ENCODE measurements at places on chromosomes 2 and 18.

- DNase-seq, result no peak
These were observed 21.7 kb downstream of the LAMA3 start for GRCh38 chr18:23710946-23711345.

GRCh38 chr2:147648471-147648870 is 196.4 kb upstream of the ACVR2A start:
- DNase-seq, result no peak

DNA sequence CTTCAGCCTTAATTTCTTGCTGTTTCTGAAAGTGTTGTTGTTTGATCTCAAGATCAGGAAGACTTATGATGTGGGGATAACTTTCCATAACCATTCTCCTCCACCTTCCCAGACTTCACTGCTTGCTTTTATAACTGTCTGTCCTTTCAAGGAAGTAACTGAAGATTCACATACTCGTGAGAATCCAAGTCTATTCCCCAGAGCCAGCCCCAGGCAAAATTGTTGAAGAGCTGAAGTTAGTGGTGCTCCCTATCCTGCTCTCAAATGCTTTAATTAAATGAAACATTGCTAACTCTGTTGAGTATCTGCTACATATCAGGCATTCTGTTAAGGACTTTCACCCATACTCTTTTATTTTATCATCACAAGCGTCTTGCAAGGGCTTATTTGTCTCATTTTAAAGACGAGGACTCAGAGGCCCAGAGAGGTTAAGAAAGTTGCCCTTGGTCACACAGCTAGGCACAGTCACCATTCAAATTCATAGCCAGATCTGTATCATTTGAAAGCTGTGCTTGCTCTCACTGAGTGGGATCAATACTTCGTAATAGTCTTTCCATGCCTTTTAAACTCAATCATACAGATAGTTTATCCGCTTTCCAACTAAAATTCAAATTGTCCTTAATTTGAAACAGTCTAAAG is 189.8 kb upstream of the TCF4 start:
- DNase-seq, result no peak

- no peak for DNase-seq
These were observed 135.6 kb downstream of the SATB2 start for GRCh38 chr2:199322151-199322550.

DNA sequence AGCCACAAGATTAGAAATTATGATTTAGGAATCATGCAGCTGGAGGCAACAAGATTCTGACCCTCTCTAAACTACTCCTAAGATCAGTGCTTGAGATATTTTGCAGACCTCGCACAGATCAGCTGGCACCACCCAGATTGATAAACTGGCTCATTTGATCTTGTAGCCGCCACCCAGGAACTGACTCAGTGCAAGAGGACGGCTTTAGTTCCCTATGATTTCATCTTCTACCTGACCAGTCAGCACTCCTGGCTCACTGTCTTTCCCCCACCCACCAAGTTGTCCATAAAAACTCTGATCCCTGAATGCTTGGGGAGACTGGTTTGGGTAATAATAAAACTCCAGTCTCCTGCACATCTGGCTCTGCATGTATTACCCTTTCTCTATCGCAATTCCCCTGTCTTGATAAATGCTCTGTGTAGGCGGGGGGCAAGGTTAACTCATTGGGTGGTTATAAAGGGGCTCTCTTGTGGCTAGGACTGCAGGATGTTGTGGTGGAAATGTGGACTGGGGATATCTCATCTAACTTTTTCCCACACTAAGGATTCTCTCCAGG is 96.1 kb downstream of the ARL6IP6 start:
- DNase-seq, result no peak

- DNase-seq, result no peak
These were observed 277.0 kb upstream of the ZEB2 start for GRCh38 chr2:144796936-144797335.

DNA sequence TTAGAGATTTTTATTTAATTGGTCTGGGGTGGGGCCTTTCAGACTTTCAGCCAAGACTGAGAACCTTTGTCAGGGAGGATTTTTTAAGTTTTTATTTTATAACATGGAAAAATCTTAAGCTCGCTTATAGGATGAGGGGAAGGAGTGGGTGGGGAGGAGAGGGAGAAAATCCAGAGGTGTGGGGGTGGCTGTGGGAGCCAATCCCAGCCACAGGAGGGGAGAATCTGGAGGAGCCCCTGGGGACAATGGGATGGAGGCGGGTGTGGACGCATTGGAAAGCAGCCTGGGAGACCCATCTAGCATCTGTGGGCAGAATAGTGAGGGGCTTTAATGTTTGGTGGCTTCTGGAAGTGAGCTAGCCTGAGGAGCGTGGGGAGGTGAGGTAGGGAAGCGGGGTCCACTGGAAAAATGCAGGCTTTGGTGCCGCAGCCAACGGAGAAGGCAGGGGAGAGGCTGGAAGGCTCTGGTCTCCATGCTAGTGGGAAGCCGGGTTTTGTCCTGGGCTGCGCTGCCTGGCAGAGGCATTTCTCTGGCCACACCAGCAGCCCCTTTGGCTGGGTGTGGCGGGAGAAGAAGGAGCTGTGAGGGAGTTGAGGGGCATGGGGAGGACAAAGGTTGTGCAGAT is 11.5 kb upstream of the INPP5D start:
- DNase-seq, result no peak

- no peak for DNase-seq
These were observed 26.0 kb downstream of the PTPN2 start for GRCh38 chr18:12857991-12858544.

GRCh38 chr2:173076581-173077345 is 1.1 kb downstream of the MAP3K20 start:
- DNase-seq, result no peak

GRCh38 chr2:17736989-17737388 is 16.6 kb downstream of the SMC6 start:
- no peak for DNase-seq

GRCh38 chr18:26617151-26617554 is 68.8 kb upstream of the KCTD1 start:
- no peak for DNase-seq
